ENCODE measurements at places on chromosomes 6 and 20.

- DNase-seq = no peak
Measured at GRCh38 chr20:46010491-46011391, 2.0 kb downstream of the MMP9 start.

GRCh38 chr6:52696418-52696817, 25.5 kb downstream of the TMEM14A start:
- DNase-seq = no peak

DNA sequence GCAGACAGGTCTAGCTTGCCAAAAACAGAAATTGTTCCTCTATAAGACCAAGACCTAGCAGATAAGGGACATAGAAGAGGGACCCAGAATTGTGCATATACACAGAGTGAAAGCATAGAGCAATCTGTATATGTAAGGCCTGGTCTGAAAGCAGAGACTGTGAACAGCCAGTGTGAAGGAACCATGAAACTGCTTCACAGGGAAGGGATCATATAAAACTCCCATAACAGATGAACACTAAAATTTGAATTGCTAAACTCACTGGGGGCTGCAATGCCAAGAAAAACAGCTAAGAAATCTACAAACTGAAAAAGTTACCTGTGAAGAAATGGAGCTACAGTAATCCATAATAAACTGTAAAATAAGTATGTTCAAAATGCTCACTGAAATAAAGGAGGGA, 7.0 kb downstream of the ZUP1 start:
- DNase-seq = no peak

DNA sequence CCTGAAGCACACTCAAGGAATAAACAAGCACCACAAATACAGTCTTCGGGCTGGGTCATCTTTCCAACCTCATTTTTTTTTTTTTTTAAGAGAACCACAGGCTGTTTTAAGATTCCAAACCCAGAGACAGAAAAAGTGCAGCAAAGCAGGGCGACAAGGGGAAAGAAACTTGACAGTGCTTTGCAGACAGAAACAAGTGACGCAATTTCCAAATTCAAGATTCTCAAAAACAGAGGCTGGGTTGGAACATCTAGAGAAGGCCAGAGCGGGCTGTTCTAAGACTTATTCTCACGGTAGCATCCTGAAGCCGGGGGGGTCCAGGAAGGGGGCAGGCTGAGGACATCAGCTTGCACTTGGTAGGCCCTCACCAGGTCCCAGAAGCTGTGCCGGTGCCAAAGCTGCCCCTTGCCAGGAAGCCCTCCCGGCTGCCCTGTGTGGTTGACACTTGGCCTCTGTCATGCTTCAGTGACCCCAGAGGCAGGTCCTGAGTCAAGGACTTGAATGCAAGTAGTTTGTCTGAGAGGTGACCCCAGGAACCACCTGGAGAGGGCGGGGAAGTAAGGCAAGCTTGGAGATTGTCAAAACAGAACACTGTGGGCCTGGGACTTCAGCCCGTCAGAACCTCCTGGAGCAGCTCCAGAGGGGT, 50.5 kb downstream of the BMP7 start:
- no peak for DNase-seq

GRCh38 chr6:11245381-11246256, 13.2 kb upstream of the NEDD9 start:
- DNase-seq = peak; percentile 80

DNA sequence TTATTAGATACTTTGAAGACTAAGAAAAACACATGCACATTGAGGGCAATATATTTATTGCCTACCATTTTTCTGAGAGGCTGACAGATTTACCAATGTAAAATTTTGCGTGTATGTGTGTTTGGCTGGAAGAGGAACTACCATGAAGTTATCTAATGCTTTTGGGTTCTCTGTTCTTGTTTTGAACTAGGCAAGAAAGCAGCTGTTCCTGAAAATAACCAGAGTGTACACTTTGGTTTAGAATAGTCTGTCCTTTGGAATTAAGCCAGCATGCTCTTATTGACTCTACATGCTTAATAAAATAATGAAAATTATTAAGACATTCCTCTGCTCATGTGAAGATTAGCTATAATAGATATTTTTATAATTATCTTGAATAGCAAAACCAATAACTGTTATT, 129.2 kb downstream of the MYB start:
- no peak for DNase-seq

GRCh38 chr20:32183947-32184635, 23.5 kb downstream of the PLAGL2 start:
- DNase-seq = no peak

- DNase-seq = peak; percentile 59
Measured at GRCh38 chr6:21769405-21769861, 175.9 kb downstream of the SOX4 start.

DNA sequence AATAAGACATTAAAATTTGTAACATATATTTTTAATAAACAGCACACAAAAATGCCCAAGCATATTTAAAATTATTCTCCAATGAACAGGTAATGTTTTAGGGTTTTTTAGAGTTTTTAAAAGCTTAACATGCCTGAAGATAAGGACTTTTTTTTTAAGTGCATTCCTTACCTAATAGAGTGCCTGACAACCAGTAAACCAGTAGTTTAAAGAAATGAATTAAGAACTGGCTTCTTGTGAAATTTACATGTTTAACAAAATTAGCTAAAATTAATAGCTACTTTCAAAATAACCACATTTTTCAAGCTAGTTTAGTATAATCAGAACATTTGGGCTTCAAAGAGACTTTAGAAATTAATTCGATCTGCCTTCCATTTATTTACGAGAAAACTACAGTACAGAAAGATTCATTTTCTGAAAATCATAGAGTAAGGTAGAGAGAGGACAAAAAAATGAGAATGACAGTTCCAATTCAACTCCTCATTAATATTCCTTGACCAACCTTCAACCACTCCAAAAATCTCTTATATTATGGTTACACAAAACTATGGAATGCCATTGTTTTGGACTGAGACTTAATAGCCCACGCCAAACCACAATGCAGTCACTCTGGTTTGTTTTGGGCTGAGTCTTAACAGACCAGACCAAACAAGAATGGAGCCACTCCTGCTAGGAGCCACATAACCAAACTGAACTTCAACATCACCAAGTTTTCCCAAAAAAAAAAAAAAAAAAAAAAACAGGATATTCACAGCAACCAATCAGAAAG, 5.7 kb upstream of the PLN start:
- DNase-seq = peak; percentile 21
